Activated CD4-positive, alpha-beta T cell treated with anti-CD3 and anti-CD28 coated beads, Interleukin-2, amount 10 ng/mL, durations not matched to agents 7 days and 5 days (primary cell): ENCODE measurements at places on chromosomes 11 and 22.

DNA sequence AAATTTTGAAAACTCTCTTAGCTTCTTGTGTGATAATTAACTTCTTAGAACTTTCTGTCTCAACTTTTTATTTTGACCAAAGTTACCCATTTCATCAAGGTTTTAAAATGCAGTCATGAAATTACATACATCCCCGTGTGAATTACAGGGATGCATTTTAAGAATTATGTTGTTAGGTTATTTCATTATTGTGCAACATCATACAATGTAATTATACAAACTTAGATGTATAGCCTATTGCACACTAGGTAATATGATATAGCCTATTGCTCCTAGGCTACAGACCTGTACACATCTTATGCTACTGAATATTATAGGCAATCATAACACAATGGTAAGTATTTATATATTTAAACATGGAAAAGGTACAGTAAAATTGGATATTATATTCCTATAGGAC, 228.1 kb upstream of the C11orf87 start:
- DNase-seq = no peak

DNA sequence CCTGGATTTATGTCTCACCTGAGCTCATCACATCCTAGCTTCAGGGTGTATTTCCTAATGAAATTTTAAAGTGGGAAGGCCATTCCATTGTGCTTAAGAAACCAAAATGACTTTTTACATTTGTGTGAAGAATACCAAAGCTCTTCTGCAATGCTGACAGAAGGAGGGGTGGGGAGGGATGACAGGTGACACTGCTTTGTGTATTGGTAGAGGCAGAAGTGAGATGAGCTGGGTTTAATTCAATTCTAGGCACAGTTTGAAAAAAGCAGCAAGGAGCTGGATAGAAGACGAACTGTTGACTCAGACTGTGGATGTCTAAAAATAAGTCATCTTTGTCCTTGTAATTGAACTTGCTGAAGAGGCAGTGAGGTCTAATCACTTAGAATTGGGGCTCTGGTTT, 710.3 kb upstream of the KIRREL3 start:
- no peak for DNase-seq

DNA sequence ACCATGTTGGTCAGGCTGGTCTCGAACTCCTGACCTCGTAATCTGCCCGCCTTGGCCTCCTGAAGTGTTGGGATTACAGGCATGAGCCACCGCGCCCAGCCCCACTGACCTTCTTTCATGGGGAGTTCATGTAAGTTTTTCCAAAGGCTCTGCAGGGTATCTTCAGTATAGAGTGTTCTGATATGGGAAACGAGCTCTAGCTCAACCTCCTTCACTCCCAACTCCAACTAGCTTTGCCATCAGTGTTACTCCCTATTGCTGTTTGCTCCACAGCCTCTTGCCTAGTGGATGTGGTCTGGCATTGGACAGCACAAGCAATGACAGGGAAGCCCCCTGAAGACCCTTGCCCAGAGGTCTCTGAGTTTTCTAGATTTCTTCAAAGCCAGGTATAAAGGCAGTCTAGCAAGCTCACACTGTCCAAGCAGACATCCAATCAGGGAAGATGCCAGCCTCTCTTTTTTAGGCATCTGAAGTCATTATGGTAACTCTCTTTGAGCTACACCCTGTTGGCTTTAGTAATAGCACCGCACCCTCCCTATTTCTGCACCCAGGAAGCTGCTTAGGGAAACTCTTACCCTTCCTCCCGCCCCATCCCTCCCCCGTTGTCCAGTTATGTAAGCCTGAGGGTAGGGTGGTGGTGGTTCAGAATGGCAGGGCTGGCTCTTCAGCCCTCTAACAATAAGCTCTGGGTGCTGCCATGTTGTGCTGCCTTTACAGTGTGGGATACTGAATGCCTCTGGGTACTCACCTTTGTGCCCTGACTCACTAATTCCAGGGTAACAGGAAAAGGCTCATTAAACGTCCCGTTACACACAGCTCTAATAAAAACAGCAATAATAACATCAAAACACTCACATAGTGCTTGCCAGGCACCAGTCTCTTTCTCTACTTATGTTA, 41.4 kb upstream of the CLDN5 start:
- DNase-seq = no peak

- DNase-seq = no peak
These were observed 11.5 kb downstream of the BMAL1 start for GRCh38 chr11:13289081-13289480.

DNA sequence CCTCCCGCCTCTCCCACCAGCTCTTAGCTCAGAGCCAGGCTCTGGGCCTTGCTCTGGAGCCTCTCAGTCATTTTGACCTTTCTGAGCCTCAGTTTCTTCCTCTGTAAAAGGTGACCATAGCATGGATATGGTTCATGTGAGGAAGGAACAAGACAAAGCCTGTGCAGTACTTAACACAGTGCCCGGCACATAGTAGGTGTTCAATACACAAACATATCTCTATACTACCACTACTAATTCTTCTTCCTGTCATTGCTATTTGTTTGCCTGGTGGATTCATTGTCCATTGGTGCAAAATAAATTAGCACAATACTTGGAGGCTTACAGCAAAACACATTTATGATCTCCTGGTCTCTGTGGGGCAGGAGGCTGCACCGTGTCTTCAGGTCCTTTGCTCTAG, 21.6 kb upstream of the MPPED1 start:
- DNase-seq = no peak

- DNase-seq = no peak
These were observed 238.0 kb upstream of the NARS2 start for GRCh38 chr11:78812513-78813293.

DNA sequence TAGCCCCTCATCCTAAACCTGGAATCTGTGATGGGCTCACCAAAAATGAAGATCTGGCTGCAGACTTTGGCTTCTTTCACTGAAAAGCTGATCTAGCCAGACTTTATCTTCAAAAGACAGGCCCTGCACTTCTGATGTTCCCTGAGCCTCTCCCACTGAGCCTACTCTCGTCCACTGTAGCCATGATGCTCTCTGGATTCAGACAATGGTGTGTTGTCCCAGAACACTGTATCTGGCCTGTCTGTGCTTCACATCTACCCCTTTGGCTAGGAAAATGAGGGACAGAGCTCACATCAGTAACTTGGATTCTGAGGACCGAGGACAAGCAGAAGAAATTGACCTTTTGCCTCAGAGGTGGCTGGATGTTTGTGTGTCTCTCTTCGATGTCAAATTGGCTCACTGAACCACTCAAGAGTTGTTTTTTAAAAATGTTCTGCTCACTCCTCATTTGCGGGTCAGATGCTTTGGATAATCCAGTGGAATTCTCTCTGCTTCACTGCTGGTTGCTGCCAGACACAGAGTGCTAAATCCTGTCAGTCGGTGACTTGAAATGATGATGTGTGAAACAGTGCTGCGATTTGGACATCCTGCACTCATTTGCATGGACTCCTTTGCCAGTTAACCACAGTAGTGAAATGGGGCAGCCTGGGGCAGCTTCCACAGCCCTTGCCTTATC, 67.5 kb downstream of the ARFGAP2 start:
- no peak for DNase-seq

GRCh38 chr11:123235117-123235655, 40.1 kb upstream of the CLMP start:
- peak; percentile 26 for DNase-seq

DNA sequence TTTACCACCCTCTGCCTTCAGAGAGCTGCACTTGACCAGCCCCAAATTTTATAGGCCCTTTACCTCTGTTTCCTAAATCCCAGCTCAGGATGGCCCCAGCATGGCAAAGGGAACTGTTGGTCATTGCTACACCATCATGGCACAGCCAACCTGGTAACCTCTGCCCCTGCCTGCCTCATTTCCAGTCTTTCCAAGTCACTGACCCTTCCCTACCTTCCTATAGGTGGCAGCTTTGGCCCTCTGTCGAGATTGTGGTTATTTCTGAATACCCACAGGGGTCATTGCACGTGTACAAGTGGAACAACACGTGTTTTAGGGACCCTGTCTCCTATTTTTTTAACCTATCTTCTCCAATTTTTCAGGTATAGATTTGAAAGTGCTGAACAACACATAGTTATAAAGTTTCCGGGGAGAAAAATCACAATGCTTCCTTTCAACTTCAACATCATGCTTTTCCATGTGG, 2.8 kb downstream of the GALNT18 start:
- DNase-seq = no peak

DNA sequence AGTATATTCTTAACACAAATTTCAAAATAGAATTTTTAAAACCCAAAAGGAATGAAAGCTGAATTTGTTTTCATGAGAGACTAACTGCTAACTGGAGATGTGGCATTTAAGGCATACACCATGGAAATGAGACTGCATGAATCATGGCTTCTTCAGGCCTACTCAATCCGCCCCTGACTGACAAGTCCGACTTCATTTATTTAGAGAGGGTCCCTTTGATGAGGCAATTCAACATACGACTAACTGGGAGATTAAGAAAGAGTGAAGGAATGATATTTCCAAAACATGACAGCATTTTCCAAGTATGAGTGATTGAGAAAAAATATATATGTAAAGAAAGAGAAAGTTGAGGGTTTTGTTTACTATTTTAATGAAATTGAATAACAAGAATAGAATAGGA, 720.1 kb downstream of the DLG2 start:
- no peak for DNase-seq

DNA sequence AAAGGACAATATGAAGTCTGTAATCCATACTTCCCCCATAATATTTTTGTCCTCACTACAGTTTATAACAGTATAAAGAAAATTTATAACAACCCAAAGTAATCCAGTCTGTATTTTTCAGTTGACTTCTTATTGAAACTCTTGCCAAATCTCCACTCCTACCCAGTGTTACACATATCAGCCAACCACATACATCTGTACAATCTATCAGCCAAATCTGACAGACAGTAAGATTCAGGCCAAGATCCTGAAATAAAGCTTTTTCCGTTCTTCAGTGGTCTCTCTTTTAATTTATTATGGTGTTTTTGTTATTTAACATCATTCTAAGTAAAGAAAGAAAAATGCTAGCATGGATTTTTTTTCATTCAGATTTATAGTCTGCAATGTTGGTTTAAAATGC, 2370.9 kb upstream of the RAG2 start:
- DNase-seq = no peak

DNA sequence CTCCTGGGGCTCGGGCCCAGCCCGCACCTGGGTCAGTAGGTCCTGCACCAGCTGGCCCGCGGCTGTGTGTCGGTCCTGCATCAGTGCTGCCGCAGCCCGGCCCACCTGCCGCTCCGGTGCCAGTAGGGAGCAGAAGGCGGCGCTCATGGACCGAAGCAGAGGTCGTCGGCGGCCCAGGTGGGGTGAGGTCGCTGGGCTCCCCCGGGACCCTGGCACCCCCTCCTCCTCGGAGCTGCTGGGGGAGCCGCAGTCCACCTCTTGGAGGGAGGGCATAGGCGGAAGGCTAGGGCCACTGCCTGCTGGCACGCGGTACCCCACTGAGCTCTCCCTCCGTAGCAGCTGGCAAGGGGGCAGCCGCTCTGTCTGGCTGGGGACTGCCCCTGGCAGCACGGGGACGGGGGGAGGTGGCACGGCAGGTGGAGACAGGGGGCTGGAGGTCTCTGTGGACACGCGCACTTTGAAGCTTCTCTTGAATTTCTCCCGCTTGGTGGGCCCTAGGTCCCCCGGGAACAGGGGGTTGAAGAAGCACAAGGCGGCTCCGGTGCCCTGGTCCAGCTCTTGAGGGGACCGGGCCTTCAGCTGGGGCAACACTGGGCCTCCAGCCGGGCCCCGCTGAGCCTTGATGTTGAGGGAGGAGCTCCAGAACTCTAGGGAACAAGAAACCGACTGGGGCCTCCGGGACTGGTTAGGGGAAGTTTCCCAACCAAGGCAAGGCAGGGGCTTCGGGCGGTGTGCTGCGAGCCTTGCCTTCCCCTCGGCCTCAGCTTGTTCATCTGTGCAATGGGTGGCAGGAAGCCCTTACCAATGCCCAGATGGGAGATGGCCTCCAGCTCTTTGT, 1.4 kb downstream of the RIN1 start:
- DNase-seq = no peak

DNA sequence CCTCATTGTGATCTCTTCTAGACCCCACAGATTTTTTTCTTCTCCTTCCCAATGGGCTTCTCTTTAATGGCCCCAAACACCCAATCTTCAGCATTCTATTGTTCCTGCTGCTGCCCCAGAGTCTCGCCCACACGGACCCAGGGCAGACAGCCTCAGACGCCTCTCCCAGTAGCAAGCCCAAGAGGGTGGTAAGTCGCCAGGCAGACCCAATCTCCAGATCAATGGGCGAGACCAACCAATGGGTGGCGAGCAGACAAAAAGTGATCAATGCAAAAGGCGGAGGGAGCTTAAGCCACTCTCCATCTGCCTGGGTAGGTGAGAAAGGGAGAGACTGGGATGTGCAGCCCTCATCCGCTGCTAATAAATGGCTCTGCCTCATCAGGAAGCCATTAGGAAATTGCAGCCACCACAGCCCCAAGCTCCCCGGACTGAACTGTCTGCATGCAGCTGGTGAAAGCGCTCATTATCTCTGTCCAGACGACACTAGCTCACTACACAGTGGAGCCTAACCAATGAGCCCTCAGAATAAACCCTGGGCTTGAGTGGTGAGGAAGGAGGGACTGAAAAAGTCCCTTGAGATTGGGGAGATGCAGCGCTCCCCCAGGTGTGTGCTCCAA, 81.8 kb downstream of the ETS1 start:
- DNase-seq = no peak

DNA sequence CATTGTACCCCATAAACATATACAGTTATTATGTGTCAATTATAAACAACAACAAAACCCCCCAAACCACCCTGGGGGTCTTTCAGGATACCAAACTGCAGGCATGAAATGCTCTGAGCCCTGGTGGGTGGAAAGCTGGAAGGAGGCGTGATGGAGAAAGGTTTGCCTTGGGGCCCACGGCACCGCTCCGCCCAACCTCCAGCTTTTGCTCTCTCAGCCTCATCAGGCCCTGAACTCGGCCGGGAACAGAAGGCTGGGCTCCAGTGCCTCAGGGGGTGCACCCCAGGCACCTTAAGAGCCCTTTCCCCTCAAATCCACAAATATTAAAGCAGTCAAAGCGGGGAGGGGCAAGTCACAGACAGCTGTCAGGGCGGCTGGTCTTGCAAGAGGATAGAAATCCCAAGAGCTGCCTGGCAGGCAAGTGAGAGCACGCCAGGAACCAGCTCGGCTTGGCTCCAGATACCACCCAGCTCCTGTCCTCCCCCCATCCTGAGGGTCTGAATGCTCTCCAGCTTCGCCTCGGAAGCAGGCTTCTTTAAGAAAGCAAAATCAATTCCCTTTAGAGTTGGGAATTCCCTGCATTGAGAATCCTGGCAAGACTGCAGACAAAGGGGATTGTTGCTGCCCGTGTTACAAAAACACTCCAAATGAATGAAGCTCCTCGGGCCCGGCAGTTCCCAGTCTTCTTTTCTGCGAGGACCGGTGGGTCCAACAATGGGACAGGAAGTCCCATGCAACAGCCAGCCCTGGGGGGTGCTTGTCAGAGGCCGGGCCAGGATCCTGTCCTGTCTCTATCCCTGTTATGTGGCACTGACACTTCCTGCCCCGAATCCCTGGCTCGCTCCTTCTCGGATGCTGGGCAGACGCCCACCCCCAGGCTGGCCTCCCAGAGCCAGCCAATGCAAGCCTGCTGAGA, 80.8 kb downstream of the NAT10 start:
- DNase-seq = no peak

DNA sequence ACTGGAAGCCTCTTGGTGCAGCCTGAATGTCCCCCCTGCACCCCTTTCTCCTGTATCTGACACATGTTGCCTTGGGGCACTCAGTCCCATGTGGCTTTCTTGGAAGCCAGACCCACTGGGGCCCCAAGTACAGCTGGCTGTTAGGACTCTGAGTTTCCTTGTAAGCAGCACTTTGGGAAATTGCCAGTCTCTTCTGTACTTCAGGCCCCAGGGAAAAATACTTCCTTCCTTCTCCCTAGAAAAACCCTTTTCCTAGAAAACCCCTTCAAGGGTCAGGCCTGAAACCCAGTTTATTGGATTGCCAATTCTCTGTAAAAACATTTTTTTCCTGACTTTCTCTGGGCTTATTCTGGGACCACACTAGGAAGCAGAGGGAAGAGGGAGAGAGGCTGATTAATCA, 360.3 kb downstream of the TENM4 start:
- DNase-seq = no peak
